ENCODE measurements at places on chromosomes 16 and 17.

DNA sequence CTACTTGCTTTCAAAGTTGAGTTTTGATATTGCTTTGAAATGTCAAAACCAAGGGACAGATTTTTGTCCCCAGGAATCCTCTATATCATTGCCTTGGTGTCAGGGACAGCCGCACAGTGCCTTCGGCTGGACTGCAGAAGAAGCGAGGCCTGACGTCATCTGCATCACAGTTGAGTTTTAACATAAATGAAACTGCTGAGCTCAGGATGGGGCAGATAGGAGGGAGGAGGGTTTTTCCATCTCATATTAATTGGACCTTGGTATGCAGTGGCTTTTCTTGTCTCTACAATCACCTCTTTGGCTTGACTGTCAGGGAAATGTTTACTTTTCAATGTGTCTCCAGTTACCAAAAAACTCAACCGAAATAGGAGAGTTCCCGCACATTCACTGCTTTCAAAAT is 111.3 kb downstream of the AATF start:
- no peak for DNase-seq

DNA sequence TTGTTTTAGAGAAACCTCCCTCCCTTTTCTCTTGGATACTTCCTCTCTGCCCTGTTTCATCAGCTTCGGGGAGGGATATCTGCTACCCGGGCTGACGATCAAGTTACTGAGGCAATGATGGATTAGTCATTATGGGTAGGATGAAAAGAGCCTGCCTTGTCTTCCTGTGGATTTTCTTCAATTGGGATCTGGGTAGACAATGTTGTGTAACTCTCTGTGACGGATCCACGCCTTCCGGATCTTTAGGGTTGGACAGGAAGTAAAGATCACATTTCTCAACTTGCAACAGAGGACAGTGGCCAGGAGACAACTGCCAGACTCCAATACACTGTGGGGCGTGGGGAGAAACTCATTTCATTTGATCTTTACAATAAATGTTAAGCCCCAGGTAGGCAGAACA is 11.3 kb upstream of the CHST6 start:
- DNase-seq: peak; percentile 39

- DNase-seq: no peak
Observed at GRCh38 chr17:80770881-80771611, 220.6 kb upstream of the CHMP6 start.

DNA sequence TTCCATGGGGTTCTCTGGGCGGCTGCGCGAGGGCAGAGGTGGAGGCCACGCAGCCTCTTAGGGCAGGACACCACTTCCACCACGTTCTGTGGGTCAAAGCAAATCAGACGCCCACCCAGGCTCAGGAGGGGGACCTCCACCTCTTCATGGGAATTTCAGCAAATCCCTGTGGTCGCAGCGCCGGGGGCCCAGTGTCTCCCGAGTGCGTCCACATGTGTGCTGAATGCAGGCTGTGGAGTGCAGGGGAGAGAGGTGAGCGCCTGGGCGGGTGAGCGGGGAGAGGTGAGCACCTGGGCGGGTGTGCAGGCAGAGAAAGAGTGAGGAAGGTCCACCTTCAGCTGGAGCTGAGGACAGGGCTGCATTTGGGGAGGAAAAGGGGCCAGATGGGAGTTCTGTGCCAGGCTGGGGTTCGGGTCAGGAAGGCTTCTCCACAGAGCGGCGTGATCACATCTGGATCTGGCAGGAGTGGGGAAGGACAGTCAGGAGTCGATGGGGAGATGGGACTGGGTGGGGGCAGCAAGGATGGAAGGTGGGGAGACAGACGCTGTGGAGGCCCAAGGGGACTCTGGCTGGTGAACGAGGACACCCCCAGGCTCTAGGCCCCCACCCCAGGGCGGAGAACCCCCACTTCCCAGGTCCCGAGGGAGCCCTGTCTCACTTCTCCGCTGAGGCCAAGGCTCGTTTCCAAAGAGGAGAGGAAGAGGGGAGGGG is 36.8 kb upstream of the CBFA2T3 start:
- DNase-seq: no peak

DNA sequence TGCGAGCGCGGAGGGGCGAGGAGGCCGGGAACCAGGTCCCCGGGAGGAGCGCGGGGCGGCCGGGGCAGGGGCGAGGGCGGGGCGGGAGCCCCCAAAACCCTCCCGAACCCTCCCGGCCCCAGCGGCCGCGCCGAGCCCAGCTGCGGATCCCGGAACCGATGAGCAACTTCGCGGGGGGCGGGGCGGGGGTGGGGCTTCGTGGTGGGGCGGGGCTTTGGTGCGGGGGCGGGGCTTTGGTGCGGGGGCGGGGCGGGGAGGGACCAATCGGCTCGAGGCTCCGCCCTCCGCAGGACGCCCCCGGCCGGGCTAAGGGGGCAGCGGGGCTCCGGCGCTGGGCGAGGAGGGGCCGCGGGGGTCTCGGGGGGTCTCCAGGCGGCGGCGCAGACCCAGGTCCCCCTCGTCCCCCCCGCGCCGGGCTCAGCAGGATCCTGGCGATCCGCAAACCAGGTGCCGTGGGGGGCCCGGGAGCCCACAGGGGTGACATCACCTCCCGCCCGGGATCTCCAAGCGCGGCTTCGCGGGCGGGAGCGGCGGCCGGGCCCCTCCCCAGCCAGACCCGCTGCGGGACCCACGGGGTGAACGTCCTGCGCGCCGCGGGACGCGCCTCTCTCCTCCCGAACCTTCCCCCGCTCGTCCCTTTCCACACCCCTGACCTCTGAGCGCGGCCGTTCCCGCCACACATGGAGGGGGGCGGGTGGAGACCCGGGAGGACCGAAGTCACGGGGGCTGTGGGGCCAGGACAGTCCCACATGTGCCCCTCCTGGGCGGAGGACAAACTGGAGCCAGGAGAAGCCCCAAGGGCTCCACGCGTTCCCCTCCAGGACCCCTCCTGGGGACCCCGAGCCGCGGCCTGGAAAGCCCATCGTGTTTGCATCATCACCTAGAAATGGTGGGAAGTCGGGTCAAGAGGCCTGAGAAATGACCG is at the start of gene ABR:
Gene ABR (minus strand): TSS at position 164 of the 925 bp plus-strand sequence. CDS start 254 bp downstream, outside the sequence.
- no peak for DNase-seq

- no peak for DNase-seq
Observed at GRCh38 chr17:55324296-55324978, 59.7 kb downstream of the HLF start.

DNA sequence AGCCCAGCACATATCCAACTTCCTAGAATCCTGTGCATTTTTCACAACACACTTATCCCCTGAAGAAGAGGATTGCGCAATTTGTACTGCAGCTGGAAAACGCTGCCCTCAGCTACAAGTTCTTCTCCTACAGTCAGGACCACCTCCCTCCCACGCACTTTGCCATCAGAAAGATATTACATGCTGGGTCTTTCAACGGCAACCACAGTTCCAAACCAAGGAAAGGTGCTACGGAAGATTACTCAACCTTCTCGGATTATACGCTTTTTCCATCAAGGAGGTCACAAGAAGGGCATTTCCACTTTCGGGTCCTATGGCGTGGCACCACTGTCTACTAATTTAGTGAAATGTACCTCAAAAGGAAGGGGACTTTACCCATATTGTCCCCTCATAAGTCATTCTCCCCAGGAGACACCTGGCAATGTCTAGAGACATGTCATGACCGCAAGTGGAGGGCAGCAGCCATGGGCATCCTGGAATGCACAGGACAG is 35.2 kb downstream of the USP7 start:
- no peak for DNase-seq

GRCh38 chr17:42317266-42317845 is 29.1 kb downstream of the STAT5A start:
- no peak for DNase-seq

- no peak for DNase-seq
Observed at GRCh38 chr17:1800240-1800639, 29.5 kb downstream of the SMYD4 start.

DNA sequence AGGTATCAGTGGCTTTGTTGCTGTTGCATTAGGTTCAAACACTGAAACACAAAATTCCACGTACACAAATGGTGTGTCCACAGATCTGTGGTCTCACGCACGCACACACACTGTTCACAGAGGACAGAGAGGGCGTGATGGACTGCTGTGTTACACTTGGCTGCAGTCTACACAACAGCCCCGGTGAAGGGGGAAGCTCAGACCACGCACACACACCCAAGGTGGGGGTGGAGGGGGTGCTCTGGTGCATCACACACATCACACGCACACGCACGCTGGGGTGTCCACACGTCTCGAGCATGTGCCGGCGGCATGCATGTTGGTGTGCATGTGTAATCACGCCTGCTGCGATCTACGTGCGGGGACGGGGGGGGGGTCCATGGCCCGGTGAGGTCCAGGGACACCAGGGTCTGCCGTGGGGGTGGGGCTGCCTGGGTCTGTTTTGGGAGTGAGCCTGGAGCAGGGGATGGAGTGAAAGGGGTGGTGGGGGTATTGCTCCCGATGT is 7.3 kb downstream of the HSD3B7 start:
- DNase-seq: no peak

DNA sequence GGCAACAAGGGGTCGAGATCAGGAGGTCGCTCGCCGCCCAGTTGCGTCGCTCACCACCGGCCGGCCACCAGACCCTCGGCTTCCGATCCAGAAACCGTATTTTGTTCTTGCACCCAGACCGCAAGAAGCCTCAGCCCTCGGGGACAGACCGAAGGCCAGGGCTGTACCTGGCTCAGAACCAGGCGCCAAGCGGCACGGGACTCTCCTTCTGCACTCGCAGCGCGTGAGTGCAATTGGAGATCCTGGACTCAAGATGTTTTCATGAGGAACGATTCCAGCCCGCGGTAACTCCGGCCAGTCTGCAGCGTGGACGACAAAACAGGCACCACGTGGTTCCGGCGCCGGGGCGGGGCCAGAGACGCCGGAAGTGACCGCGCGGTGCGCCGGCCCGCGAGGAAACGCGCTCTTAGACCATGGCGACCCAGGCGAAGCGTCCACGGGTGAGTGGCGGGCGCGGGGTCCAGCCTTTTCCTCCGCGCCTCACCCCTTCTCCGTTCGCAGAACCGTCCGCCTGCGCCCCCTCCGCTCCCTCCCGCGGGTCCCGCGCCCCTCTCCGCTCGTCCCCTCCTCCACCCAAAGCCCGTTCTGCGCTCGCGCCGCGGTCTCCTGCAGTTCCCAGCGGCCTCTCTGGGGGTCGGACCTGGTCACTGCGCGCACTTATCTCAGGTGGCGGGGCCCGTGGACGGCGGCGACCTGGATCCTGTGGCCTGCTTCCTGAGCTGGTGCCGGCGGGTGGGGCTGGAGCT is at the start of gene SETD6:
Gene SETD6 (plus strand): TSS at position 393 of the 746 bp plus-strand sequence. CDS start 21 bp downstream, at position 414.
- DNase-seq: peak; percentile 75

DNA sequence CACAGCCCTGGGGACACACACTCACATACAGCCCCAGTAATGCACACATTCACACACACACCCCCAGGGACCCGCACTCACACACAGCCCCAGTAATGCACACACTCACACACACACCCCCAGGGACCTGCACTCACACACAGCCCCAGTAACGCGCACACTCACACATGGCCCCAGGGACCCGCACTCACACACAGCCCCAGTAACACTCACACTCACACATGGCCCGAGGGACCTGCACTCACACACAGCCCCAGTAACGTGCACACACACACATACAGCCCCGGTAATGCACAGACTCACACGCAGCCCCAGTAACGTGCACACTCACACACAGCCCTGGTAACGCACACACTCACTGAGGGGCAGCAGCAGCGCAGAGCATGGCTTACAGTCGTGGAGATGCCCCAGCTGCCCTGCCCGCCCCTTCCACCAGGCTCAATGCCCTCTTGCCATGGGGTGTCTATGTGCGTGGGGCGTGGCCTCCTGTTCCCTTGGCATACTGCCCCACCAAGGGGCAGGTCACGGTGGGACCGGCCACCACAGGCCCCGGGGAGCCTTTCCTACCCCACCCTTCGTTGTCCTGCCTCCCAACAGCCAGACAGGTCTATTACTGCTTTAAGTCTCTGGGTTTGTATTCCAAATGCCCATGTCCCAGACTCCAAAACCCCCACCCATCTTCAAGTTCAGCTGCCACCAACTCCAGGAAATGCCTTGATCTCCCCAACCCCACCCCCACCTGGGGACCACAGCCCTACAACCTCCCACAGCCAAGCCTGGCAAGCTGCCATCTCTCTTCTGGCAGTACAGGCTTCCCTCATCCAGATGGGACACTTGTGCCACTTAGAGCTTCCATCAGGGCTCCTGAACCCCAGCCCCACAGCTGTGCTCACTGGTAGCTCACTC is 2.7 kb downstream of the CCDC102A start:
- no peak for DNase-seq

- DNase-seq: no peak
Observed at GRCh38 chr16:12569061-12569460, 234.6 kb downstream of the CPPED1 start.

DNA sequence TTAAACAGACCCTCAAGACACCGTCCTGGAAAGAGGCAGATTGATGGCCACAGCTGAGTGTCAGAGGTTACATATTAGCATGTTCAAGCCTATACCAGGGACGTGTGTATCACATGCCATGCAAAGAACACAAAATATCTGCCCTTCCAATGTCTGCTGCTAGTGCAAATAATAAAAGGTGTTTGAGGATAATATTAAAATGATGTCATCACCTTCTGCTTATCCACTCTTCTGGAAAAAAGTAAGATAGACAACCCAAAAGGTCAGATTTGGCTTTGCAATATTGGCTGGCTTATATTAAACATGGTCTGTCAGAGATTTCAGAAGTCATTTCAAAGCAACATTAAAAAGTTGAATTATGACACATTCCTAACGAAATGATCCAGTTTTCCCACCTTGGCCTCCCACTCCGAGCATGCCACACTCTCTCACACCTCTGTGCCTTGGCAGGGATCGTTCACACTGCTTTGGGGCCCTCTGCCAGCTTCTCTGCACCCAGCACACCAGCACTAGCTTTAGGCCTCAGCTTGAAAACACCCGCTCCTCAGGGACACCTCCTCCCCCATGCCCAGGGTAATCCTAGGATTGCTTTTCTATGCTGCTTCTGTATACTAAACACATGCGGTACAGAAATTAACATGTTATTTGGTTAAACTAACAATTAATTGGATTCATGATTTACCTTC is 248.2 kb downstream of the NTN1 start:
- no peak for DNase-seq

DNA sequence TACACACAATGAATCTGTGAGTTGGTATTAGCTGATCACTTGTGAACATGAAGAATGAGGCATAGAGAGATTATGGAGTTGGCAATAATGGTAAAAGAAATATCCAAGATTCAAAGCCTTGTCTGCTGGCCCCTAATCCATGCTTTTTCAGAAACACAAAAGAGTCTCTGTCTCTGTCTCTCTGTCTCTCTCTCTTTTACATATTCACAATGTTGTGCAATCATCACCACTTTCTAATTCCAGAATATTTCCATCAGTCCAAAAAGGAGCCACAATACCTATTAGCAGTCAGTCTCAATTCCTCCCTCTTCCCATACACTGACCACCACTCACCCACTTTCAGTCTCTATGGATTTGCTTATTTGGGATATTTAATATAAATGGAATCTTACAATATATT is 370.1 kb upstream of the CDH8 start:
- DNase-seq: no peak

GRCh38 chr17:17987901-17988300 is 15.2 kb downstream of the DRC3 start:
- no peak for DNase-seq

DNA sequence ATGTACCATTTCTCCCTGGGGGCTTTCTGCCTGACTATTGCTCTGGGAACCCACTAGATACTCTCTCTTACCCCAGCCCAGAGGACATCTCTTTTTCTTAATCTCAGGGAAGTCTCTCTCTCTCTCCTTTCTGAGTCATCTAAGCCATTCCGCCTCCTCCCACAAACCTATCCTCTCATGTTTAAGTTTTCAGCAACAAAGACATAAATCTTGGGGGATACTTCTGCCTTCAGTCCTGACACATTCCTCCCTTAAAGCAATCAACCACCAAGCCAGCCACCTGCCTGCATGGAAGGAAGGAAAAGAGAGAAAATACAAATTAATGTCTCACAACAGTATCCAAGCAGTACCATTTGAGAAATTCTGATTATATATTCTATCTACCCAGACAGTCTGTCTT is 128.8 kb downstream of the HS3ST2 start:
- DNase-seq: no peak

Data from HS-27A (cell line).